ENCODE measurements at places on chromosomes 4 and X.

DNA sequence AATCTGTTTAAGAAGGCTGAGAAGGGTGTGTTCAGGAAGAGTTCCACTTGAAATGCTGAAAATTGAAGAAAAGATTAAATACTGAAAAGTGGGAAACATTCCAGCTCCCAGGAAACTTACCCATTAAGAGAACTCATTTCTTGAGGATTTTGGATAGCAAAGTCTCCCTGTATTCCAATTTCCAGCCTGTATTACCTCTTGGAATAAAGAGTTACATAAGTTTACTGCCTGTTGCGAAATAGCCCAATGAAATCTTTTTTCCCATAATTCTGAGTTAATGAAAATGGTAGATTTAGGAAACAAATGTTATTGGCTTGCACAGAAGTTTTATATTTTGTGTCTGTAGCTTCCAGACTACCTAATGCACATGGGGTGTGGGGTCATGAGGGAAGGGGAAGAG is 12.0 kb downstream of the NHSL2 start:
- DNase-seq = no peak

DNA sequence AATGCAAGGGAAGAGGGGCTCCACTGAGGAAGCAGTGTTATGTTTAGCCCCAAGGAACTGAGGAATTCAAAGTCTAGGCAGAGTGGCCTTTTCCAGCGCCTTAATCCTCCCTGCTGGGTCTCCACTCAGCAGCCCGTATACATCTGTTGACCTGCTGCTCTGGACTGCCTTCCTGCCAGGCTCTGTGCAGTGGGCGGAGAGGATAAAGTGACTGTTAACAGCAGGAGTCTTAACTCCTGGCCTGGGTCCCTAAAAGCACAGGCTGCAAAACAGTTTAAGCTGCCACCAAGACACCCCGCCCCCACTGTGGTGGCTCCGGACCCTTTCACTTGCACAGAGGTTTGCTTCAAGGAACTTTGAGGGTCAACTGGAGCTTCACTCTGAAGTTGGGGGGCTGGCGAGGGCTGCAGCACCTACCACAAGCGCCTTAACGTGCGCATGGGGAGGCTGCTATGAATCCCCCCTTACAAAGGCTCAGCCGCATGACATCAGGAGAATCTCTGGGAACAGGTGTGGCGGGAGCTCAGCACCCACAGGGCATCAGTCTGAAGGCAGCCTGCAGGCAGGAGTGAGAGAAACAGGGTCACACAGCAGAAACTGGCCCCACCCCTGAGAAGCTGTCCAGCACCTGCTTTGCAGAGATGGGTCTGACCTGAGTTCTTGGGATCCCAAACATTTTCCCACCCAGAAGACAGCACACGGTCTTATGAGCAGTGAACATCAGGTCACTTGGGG is 358.2 kb upstream of the GATB start:
- DNase-seq = no peak

GRCh38 chr4:40630335-40631021 is 814 bp upstream of the RBM47 start:
- no peak for DNase-seq

DNA sequence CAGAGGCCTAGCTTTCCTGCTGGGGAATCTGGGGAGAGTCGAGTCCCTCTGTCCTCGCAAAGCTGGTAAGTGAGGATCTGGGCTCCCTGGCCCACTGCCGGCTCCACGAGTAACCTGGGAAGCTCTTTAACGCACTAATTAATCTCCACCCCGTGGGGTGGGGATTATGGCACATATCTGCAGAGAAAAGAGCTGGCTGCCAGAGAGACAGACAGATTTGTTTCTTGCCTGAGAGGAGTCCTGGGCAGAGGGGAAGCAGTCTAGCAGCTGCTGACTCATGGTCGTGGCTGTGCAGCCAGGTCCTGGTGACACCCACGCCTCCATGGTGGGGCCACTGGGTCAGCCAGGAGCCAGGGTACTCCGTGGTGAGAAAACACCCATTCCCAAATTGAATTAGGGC is 14.0 kb downstream of the SORCS2 start:
- DNase-seq = no peak

DNA sequence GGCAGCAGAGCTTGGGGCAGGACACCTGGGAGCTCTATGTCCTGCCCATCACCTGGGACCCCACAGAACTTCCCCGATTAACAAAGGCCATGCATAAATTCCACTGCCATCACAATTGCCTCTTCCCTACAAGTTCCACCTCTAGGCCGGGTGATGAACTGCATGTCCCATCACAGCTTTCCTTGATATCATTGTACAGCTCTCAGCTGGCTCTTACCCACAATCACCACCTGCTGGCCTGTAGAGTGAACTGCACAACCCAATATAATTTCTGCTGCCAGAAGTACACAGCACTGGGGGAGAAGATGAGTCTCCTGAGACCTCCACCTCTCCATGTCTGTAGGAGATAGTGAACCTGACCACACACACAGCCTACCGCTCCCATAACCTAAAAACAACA is 285.0 kb upstream of the AADAT start:
- DNase-seq = no peak

- no peak for DNase-seq
Observed at GRCh38 chr4:123478859-123479345, 82.3 kb downstream of the SPRY1 start.

DNA sequence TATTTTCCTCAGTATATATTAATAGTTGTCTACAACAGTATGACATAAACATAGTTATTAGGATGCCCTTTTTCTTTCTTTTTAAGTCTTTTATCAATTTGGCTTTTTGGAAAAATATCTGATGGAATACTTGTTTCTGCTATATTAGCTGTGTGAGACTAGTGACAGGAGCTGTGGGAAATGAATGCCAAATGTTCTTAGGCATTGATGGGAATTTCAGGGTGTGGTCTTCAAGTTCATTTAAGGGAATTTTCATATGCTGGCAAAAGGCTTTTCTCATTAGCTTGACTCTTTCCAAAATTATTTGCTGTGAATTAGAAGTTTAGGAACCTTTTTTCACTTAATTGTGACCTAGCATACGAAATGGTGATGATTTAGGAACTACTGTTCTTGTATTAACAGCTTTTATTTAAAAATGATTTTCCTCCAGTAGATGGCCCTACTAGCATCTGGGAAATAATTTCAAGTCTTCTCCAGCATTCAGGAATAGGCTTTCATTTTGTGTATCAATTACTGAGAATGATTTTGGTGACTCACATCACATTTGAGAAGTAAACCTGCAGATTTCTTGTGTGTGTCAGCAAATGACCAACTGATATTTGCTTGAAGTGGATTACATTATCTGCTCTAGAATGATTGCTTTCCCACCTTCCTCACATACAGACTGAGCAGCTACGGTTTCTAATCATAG is 70.9 kb downstream of the HTT start:
- no peak for DNase-seq

DNA sequence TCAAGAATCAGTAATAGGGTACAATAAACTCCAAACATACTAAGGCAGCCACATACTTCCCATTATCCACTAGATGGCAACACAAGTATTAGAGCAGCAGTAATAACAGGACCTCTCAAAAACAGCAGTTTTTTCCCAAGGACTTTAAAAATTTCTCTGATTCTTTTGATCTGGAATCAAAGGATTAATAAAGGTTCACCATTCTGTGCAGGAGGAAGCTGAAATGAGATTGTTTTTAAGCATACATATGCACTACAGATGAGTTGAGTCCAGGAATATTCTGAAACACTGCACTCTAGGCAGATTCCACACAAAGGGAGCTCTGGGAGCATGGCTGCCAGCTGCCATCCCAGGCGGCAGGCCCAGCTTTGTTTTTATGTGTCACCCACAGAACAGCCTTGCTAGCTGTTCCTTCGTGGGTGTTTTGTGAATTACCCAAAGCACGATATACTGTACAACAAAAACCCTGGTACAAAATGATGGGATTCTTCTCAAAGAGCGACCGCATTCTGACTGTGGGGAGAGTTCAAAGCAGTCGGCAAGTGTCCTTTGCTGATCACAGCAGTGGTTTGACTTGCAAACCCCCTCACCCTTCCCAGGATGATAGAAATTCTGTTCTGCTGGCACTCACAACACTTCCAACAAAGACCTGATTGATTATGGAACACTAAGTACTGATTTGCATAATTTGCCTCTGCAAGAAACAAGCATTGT is 61.0 kb downstream of the STX18 start:
- DNase-seq = no peak

DNA sequence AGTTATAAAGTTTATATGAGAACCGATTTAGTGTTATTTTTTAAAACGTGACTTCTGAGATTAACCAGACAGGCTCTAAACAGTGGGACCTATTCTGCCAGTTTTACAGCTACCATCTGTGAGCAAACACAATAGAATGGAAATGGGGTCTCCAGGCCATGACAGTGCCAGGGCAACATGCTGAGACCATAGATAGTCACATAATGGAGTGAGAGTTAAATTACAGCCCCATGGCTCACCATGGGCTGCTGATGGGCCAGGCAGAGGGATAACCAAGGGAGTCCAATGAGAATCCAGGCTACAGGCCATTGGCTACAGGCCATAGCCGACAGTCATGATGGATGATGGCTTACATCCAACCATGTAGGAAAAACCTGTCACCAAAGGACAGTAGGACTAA is 183.5 kb upstream of the NDP start:
- DNase-seq = no peak

All from stimulated activated CD8-positive, alpha-beta memory T cell treated with anti-CD3 and anti-CD28 coated beads, Interleukin-2, amount 100 ng/mL, for 48 hours (primary cell).